ENCODE measurements at places on chromosomes 1 and 21.

GRCh38 chr1:213054733-213055591 is 3.9 kb downstream of the RPS6KC1 start:
- H3K27me3 ChIP-seq, result no peaks in the 10 kb centered on the region
- H3K4me1 ChIP-seq, result no peaks in the 10 kb centered on the region
- no peak overlapping the region for H3K4me3 ChIP-seq
- H3K27ac ChIP-seq, result no peak overlapping the region

DNA sequence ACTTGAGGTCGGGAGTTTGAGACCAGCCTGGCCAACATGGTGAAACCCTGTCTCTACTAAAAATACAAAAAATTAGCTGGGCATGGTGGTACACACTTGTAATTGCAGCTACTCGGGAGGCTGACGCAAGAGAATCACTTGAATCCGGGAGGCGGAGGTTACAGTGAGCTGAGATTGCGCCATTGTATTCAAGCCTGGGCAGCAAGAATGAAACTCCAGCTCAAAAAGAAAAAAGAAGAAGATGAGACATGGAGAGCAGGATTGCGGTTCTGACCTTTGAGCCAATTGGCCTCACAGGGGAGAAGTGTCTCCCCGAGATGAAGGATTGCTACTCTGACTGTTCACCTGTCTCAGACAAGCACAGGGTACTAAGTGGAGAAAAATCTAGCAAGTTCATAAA is 6.6 kb downstream of the SCCPDH start:
- no peaks in the 10 kb centered on the region for H3K27me3 ChIP-seq
- no peak for DNase-seq
- no peaks in the 10 kb centered on the region for H3K4me1 ChIP-seq
- no peak overlapping the region for H3K27ac ChIP-seq
- no peak overlapping the region for H3K4me3 ChIP-seq

GRCh38 chr1:203208181-203208580 is 21.3 kb downstream of the CHIT1 start:
- H3K36me3 ChIP-seq, result no peaks in the 10 kb centered on the region
- no peaks in the 10 kb centered on the region for H3K4me1 ChIP-seq
- no peak overlapping the region for H3K4me3 ChIP-seq
- no peak for DNase-seq
- no peak overlapping the region for H3K27ac ChIP-seq
- no peaks in the 10 kb centered on the region for H3K27me3 ChIP-seq

GRCh38 chr1:86380257-86380861 is 15.8 kb downstream of the ODF2L start:
- no peaks in the 10 kb centered on the region for H3K27me3 ChIP-seq
- H3K4me3 ChIP-seq, result no peak overlapping the region
- no peaks in the 10 kb centered on the region for H3K4me1 ChIP-seq
- no peaks in the 10 kb centered on the region for H3K36me3 ChIP-seq
- no peak overlapping the region for H3K27ac ChIP-seq

GRCh38 chr21:17848228-17848627 is 29.1 kb upstream of the C21orf91 start:
- DNase-seq, result no peak
- no peak overlapping the region for H3K4me3 ChIP-seq
- no peak overlapping the region for H3K27ac ChIP-seq
- H3K4me1 ChIP-seq, result no peaks in the 10 kb centered on the region

- H3K36me3 ChIP-seq, result no peaks in the 10 kb centered on the region
- H3K27me3 ChIP-seq, result no peaks in the 10 kb centered on the region
- peaks cover 7% of the 10 kb centered on the region for H3K4me1 ChIP-seq
These were observed 312.9 kb downstream of the NFIA start for GRCh38 chr1:61395146-61395800.

DNA sequence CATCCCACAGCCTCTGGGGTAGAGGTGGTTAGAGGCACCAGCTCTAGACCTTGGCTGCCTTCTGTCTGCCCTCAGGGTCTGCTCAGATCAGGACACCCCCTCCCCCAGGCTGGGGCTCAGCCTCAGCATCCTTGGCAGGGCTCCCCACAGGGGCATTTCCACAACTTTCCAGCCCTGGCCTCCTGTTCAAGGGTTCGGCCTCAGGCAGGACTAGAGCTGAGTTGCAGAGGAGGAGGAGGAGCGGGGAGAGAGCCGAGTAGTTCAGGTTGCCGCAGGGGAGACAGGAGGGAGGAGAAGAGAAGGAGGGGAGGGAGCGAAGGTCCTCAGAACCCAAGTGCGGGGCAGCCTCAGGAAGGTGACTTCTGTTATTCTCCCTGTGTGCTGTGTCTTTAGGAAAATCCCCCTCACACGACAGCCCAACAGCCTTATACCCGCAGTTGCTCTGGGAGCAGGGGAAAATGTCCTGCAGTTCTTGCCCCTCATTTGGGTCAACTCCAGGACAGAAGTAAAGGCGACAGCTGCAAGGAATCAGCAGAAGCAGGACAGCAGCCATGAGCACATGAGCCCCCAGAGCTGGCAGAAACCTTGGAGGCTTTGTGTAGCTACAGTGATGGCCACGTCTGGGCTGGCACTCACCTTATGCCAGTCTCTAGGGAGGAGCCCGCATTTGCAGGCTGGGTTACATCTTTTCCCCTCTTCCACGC is 46.5 kb upstream of the TENT5B start:
- no peaks in the 10 kb centered on the region for H3K4me1 ChIP-seq
- H3K4me3 ChIP-seq, result no peak overlapping the region
- no peak overlapping the region for H3K27ac ChIP-seq
- no peaks in the 10 kb centered on the region for H3K36me3 ChIP-seq
- no peak for DNase-seq
- H3K27me3 ChIP-seq, result no peaks in the 10 kb centered on the region

All from prostate gland (tissue), 2 donors.